Activated CD8-positive, alpha-beta memory T cell treated with anti-CD3 and anti-CD28 coated beads for 24 hours (primary cell): ENCODE measurements at places on chromosomes 6 and 20.

DNA sequence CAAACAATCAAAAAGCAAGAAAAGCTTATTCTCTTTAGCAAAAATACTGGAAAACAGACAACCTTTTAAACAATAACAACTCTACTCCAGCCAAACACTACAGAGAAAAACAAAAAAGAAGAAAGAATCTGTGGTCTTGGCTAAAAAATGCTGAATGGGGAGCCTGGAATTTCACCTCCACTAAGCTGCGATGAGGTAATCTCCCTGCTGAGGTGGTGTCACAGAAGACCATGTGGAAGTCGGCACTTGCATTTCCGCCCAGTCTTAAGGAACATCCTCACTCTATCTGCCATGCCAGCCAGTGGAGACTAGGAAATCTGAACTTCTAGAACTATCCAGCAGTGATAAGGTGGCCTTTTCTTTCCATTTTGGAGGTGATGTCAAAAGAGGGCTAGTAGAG is 1026.8 kb upstream of the EPHA7 start:
- DNase-seq: no peak

- DNase-seq: peak; percentile 85
Observed at GRCh38 chr6:10720265-10720959, 2.5 kb upstream of the TMEM14C start.

GRCh38 chr6:98358173-98358572 is 476.2 kb upstream of the POU3F2 start:
- no peak for DNase-seq

- DNase-seq: no peak
Observed at GRCh38 chr6:160108077-160108476, 13.5 kb upstream of the SLC22A1 start.

DNA sequence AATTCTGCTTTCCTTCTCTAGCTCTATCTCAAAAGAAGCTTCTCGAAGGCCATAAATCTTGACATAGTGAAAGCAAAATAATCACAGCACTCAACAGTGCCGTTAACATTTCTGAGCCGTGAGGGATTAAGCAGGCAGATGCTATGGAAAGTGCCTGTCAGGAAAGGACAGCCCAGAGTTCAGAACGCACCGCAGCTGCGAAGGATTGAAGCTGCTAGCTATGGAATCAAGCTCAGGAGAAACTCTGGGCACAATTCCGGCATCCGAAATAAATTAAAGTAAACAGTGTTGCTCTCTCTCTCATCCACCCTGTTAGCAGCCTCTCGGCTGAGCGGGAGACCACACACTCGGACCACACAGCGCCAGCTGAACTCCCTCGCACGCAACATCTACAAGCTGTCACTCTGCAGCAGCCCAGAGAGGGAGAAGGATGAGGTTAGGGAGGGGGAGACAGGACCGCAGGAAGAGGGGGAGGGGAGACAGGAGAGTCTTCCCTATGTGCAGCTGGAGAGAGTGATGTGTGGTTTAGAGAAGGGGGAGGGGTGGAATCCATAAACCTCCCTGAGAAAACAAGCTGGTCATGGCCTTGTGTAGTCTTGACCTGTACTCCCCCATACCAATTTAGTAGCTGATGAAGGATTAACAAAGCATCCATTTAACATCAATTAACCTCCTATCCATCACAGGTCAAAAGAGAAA is 9.0 kb downstream of the EXOC2 start:
- no peak for DNase-seq
